ENCODE measurements at places on chromosomes 12 and 14. TPM values are rescaled to one million over a fixed set of nuclear protein-coding genes. Genes with fewer than 3 reads are reported as not detected.

The ALX1 gene
- not detected for total RNA-seq

The CDCA4 gene
- total RNA-seq: 24.4 TPM

The CD163L1 gene
- total RNA-seq: 2.8 TPM

The AQP6 gene
- not detected for total RNA-seq

DNA sequence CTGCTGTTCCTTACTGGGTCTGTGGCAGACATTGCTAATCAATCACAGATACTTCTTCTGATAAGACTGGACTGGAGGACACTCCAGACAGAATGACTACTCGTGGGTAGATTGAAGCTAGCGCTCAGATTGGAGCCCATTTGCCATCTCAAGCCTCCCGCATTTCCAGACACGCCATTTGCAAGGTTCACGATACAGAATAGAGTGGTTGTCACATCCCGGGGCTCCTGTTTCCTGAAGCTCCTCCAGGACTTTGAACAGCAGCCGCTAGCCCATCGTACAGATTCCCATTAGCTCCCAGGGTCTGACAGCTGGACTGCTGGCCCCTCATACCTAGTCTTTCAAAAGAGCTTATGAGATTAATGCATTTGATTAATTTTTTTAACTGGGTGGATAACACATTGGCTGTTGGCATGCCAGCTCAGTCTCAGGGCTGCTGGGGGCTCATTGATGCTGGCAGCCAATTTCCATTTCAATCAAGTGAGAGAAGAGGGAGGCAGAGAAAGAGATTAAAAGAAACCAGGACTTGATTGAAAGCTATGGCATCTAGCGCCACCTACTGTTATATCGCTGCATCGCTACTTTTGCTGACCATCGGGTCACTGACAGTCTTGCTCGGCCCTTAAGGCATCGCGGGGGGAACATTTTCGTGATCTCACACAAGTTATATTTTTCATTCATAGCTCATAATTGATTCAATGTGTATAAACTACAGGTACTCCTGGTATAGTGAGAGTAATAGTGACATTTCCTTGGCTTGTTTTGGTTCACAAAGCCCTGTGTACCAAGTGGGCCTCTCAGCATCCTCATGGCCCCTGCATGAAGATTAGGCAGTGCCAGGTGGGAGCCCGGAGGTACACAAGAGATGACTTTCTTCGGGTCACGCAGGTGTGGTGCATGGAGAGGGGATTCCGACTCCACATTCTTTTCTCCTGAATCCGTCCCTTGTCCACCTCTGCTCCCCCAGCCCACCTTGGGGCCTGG is 78.6 kb downstream of the CCDC60 start:
- H3K36me3 ChIP-seq: no peaks in the 10 kb centered on the region
- no peaks in the 10 kb centered on the region for H3K27me3 ChIP-seq
- no peak overlapping the region for H3K27ac ChIP-seq
- no peak for DNase-seq
- no peak overlapping the region for H3K4me3 ChIP-seq
- H3K4me1 ChIP-seq: no peaks in the 10 kb centered on the region

- no peaks in the 10 kb centered on the region for H3K36me3 ChIP-seq
- DNase-seq: no peak
- peaks cover 31% of the 10 kb centered on the region for H3K4me1 ChIP-seq
- no peaks in the 10 kb centered on the region for H3K27me3 ChIP-seq
These were observed 424 bp downstream of the TEDC1 start for GRCh38 chr14:105491366-105491973.

- no peak overlapping the region for H3K27ac ChIP-seq
- no peak overlapping the region for H3K4me3 ChIP-seq
- peaks cover 69% of the 10 kb centered on the region for H3K4me1 ChIP-seq
These were observed 89.2 kb downstream of the DAAM1 start for GRCh38 chr14:59277659-59278058.

DNA sequence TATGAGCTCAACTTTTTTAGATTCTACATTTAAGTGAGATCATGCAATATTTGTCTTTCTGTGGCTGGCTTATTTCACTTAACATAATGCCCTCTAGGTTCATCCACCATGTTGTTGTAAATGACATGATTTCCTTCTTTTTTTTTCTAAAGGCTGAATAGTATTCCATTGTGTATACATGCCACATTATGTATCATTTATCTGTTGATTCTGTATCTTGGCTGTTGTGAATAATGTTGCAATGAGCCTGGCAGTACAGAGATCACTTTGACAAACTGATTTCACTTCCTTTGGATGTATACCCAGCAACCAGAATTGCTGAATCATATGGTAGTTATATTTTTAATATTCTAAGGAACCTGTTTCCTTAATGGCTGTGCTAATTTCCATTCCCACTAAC is 19.1 kb downstream of the FBXW8 start:
- no peak for DNase-seq
- H3K27ac ChIP-seq: no peak overlapping the region
- no peaks in the 10 kb centered on the region for H3K27me3 ChIP-seq
- peaks cover 43% of the 10 kb centered on the region for H3K4me1 ChIP-seq
- peaks cover 37% of the 10 kb centered on the region for H3K36me3 ChIP-seq

DNA sequence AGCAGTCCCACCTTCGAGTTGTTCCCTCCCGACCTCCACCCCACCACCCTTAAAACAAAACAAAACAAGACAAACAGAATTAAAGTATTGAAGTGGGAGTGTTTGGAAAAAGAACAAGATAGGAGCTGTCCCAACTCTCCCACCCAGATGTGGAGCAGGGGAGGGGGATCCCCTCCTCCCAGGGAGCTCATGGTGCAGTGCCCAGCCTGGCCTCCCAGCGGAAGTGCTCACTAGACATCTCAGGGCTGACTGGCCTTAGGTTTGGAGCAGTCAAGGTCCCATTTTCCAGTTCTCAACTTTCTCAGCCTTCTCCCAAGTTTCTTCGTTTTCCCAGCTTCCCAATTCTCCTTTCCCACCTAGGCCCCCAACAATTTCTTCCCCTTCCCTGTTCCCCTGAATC is 2.9 kb downstream of the SP7 start:
- no peaks in the 10 kb centered on the region for H3K36me3 ChIP-seq
- no peak overlapping the region for H3K27ac ChIP-seq
- no peaks in the 10 kb centered on the region for H3K4me1 ChIP-seq
- H3K4me3 ChIP-seq: no peak overlapping the region

GRCh38 chr14:98994561-98994960 is 277.4 kb downstream of the BCL11B start:
- no peaks in the 10 kb centered on the region for H3K36me3 ChIP-seq
- DNase-seq: no peak
- H3K4me1 ChIP-seq: no peaks in the 10 kb centered on the region
- H3K27ac ChIP-seq: no peak overlapping the region
- H3K27me3 ChIP-seq: no peaks in the 10 kb centered on the region
- H3K4me3 ChIP-seq: no peak overlapping the region

GRCh38 chr14:43316427-43316826 is 1190.7 kb downstream of the FSCB start:
- no peaks in the 10 kb centered on the region for H3K36me3 ChIP-seq
- no peak overlapping the region for H3K4me3 ChIP-seq
- no peak for DNase-seq
- H3K27ac ChIP-seq: no peak overlapping the region

- no peak overlapping the region for H3K27ac ChIP-seq
- DNase-seq: no peak
- H3K27me3 ChIP-seq: no peaks in the 10 kb centered on the region
- H3K36me3 ChIP-seq: no peaks in the 10 kb centered on the region
These were observed 825.2 kb downstream of the AACS start for GRCh38 chr12:125890366-125890905.
